ENCODE measurements at places on chromosomes 6 and 20.
A peak's percentile ranks its signal among the peaks of the same experiment; 100 is the strongest.

- no peak for DNase-seq
Observed at GRCh38 chr20:48260129-48260756, 475.0 kb upstream of the SULF2 start.

DNA sequence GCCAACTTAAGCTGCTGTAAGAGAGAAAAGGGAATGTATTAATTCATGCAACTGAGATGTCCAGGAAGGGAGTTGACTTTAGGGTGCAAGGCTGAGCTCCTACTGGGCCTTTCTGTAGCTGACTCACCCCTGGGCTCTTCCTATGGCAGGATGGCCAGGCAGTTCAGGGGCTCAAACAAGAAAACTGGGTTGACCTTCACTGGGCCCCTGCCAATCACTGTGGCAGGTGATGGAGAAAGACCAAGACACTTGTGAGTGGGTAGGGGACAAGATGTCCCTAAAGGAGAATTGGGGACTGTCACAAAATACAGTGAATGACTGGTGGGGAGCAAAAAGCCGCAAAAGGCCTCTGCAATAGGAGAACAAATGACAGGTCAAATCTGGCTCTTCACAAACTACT, 21.5 kb upstream of the RALGAPA2 start:
- no peak for DNase-seq

DNA sequence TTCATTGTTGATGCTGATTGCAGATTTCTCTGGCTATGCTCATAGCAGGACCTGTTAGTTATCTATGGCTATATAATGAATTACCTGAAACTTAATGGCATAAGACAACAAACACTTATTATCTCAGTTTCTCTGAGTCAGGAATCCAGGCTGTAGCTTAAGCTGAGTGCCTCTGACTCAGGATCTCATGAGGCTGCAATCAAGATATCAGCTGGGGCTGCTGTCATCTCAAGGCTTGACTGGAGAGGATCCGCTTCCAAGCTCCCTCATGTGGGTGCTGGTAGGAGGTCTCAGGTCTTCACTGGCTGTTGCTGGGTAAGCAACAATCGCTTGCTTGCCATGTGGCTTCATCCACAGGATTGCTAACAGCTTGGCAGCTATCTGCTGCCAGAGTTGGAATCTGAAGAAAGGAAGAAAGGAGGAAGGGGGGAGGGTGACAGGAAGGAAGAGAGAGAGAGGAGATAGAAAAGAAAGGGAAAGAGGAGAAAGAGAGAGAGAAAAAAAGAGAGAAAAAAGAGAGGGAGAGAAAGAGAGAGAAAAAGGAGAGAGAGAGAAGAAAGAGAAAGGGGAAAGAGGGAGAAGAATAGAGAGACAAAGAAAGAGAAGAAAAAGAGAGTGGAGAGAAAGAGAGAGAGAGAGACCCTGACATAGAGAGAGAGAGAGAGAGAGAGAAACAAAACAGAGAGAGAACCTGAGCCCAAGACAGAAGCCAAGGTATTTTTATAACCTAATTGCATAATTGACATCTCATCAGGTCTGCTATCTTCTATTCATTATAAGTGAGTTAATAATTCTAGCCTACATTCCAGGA, 579.0 kb upstream of the BTBD3 start:
- DNase-seq = no peak

- no peak for DNase-seq
Observed at GRCh38 chr6:7377961-7378360, 11.6 kb downstream of the CAGE1 start.

- DNase-seq = no peak
Observed at GRCh38 chr6:118171852-118172251, 264.8 kb downstream of the SLC35F1 start.

DNA sequence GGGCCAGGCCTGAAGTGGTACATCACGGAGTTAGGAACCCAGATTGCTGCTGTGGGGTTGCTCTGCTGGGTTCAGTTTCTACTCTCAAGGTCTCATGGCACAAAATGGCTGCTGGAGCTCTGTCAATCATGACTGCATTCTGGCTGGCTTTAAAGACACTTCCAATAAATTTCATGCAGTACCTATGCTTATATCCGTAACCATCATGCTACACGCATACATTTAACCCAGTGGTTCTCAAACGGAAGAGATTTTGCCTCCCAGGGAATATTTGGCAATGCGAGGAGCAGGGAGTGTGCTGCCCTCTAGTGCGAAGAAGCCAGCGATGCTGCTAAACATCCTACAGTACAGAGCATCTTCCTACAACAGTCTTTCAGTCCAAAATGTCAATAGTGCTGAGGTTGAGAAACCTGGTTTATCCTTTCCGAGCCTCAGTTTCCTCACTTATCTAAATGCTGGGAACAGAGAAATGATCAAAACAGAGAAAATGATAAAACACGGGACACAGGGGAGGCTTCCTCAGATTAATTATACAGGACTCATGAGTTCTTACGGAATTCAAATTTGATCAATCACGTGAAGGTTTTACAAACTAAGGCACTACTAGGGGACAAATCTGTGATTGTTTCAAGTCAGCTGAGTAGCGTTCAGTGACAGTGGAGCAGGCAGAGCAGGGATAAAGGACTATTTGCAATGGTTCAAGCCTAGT, 9.6 kb upstream of the SLC2A10 start:
- DNase-seq = no peak

GRCh38 chr20:37903317-37904007, 535 bp downstream of the VSTM2L start:
- DNase-seq = no peak

DNA sequence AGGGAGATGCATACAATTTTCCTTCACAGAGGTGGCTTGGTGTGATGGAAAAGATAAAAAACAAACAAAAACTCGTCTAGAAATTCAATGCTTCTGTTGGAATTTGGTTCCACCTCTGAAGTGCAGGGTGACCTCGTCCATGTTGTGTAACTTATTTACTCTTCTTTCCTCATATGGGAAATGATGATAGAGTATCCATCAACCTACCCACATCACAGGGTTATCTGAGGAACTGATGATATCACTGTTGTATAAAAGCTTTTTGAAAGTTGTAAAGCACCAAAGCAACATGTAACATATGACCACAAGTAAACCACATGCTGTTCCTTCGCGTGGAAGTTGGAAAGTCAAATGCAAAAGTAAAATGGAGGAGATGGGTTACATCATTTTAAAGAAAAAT, 212.0 kb upstream of the SGK1 start:
- no peak for DNase-seq

- no peak for DNase-seq
Observed at GRCh38 chr6:89281779-89282246, 33.3 kb downstream of the GABRR2 start.

GRCh38 chr6:40276141-40276540, 311.0 kb downstream of the LRFN2 start:
- no peak for DNase-seq

DNA sequence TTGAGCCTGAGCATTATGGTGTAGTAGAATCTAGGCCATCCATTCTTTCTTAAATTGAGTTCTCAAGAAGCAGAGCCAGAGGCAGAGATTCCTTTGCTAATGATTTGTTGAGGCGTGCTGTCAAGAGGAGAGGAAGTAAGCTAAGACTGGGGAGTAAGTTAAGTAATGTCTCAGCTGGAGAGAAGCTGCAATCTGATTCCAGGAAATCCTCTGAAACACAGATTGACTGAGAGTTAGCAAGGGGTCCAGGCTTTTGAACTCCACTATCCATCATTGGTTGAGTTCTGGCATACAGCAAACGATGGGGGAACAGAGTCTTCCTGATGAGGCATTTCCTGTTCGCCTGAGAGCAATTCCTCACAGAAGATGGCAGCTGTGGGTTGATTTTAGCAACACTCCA, 207.4 kb upstream of the RAB32 start:
- DNase-seq = no peak

DNA sequence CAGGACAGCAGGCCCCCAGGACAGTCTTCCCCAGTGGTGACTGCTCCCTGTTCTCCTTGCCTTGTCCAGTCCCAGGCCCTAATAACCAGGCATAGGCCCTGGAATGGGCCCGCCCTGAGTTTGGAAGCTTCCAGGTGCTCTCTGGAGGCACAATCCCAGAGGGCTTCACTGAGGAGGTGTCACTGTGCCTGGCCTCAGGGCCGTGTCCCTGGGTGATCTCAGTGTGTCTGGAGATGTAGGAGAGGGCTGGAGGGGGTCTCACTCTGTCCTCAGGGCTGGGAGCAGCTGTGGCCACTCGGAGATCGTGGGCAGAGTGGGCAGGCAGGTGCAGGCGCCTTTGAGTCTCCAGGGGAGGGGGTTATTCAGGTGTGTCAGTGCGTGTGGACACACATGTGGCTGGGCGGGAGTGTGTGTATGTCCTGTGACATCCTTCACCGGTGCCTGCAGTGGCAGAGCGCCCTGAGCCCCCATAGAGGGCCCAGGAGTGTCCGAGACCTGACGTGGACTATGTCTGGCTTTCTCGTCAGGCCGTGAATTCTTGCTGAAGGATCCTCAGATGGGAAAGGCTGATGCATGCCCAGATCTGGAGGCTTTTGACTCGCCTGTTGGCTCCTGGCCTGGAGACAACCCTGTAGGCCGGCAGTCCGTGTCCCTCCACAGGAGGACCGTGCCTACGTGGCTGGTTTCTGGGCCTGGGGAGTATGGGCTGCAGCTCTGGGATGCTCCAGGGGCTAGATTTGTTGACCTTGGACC, 5.5 kb upstream of the NPBWR2 start:
- no peak for DNase-seq

DNA sequence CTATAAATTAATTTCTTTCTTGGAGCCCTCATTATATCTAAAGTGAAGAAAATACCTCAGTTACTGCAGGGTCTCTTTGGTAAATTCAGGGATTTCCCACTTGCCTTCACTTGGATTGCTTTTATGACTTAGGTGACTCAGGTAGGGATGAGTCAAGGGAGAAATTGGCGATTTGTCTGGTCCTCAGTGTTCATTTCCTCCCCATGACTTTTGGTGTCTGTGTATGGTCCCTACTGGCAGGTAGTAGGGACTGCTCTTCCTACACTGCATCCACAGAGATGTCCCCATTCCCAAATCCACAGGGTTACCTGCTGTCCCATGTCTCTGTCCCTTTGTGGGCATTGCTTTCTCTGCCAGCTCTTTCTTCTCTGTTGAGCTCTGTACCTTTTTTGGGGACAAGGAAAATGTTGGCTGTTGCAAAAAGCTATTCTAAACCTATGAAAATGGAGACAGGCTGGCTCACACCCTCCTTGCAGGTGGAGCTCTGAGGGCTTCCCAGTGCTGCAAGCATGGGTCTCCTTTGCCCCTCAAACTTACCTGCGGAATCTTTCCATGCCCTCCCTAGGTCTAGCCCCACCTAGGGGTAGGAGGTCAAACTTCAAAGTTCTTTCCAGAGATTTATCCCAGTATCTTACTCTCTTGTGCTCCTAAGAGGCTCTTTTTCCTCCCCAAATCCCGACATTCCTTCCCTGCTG, 211.9 kb downstream of the ZNF217 start:
- DNase-seq = no peak

- DNase-seq = no peak
Observed at GRCh38 chr6:105713474-105714118, 310.7 kb upstream of the PREP start.

GRCh38 chr6:139364302-139364981, 10.0 kb downstream of the CITED2 start:
- DNase-seq = peak; percentile 28

DNA sequence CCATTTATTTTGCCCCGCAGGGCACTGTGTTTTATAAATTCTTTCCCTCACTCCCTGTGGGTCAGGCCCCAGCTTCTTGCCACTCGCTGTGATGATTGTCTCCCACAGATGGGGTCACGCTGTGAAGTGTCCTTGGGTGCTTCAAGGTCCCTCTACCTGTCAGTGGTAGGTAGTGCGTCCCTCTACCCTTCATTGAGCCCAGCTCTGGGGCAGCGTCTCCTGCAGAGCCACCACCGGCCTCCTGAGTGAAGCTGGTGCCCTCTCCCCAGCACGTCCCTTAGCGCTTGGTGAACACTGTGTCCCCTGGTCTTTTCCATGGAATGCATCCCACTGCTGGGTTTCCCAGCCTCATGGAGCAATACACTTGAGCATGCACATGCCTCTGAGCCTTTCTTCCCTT, 108.2 kb downstream of the NRN1 start:
- DNase-seq = no peak

DNA sequence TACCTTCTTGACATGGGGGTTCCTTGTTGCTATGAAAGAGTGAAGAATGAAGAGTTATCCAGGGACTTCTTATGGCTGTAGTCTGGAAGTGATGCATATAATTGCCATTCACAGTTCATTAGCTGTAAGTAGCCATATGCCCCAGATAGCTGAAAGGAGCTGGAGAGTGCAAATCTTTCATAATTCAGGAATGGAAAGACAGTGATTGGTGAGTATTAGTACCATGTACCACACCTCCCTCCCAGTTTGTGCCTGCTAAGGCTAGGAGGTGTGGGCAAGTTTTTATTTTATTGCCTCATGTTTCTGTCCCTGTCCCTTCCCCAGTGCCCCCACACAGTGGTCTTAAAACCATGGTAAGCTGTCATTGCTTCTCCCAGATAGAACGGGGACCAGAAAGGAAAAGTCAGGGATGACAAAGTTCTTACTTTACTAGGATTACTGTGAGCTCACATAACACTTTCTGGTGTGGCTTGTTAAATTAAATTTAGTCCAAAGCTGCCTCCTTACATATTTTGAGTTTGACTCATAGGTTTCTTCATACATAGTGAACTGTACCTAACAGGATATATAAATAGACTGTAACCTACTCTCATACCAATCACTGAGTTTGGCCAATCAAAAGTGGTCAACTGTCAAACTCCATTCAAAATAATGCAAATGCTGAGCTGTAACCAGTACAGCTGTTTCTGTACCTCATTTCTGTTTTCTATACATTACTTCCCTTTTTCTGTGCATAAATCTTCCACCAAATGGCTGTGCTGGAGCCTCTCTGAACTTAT, 119.4 kb downstream of the RFPL4B start:
- DNase-seq = peak; percentile 35

DNA sequence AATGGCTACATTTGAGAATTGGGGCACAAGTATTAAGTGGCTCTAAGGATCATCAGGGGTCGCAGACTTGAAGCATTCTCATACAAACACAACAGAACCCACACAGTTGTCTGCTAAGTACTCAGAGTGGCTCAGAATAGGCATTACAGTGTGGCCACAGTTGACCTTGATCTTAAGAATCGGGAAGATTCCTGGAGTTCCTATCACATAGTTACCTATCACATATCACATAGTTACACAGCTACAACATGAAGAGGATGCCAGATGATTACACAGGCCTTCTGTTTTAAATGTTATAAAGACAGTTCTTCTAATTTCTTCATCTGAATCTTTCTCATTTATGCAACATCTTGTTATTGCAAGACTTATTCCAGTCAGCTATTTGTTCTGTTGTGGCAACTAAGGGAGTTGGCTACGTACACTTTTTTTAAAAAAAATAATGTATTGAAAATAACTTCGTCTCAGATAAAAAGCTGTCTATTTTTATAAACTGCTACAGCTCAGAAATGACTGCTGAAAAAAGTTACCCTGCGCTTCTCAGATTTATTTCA, 129.0 kb downstream of the REV3L start:
- DNase-seq = no peak

DNA sequence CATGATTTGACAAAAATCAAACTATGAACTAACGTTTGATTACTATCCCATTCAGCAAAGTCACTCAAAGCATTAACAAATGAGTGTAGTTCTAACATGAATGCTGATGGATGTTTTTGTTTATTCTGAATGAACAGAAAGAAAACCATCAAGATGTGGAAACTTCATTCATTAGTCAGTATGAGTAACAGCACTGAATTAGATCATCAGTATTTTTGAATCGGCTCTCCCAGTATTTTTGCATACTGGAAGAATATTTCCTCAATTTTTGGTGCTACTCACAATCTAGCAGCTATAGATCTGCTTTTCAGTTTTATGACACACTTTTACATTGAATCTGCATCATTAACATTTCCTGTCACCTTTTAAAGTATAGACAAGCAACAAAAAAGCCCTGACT, 63.8 kb upstream of the CD83 start:
- DNase-seq = no peak
